ENCODE measurements at places on chromosomes 12 and 14.
A peak's percentile ranks its signal among the peaks of the same experiment; 100 is the strongest.

DNA sequence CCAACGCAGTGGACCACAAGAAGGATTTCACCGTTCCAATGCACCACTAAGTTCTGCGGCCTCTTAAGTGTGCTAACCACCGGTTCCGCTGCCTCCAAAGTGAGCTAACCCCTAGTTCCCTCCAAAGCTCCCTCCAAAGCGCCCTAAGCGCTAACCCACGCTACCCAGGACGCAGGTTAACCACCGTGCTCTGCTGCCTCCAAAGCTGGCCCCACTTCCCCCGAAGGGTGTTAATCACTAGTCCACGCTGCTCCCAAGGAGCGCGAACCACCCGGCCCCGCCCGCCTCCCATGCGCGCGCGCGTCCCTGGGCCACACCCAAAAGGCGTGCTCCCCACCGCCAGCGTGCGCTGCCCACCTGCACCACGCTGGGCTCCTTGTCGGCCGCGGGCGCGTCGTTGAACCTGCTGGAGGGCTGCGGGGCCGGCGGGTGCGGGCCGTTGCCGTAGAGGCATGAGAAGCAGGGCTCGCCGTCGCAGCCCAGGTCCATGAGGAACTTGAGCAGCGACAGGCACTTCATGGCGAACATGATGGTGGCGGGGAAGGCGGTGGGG lies 11.7 kb downstream of the FAM181A start:
- DNase-seq: no peak

- DNase-seq: no peak
These were observed 821.3 kb upstream of the TMEM132C start for GRCh38 chr12:127445581-127446139.

DNA sequence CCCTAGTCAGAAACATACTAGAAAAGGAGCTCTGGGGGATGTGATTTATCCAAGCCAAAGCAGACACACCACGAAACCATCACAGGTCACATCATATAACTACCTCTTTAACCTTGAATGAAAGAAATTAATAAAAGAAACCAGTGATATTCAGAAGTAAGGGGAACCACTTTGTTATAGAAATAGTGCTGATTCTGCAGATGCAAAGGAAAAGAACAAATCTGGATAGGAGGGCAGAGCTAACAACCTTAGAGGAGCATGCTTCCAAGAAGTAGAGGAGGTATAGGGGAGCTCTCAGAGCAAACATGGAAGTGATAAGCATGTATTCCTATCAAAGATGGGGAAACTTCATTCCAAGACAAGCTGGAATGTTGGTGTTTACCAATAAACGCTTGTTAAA lies 117.0 kb upstream of the MDM1 start:
- DNase-seq: no peak

DNA sequence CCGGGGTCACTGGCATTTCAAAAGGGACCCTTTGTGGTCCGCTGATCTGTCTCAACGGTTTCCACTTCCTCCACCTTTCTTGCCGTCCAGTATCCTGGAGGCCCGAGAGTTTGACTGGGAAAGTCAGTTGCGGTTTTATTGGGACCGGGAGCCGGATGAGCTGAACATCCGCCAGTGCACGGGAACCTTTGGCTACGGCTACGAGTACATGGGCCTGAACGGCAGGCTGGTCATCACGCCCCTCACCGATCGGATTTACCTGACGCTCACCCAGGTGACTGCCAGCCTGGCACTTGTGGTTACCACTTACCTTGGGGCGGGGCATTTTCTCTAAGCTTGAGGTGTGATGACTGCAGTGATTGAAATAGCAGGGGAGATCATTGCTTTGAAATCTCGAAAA lies 83.8 kb downstream of the DNAH10 start:
- no peak for DNase-seq

- no peak for DNase-seq
These were observed 33.3 kb downstream of the PPP2R3C start for GRCh38 chr14:35088514-35088913.

- no peak for DNase-seq
These were observed 17.8 kb upstream of the CD9 start for GRCh38 chr12:6182279-6182898.

DNA sequence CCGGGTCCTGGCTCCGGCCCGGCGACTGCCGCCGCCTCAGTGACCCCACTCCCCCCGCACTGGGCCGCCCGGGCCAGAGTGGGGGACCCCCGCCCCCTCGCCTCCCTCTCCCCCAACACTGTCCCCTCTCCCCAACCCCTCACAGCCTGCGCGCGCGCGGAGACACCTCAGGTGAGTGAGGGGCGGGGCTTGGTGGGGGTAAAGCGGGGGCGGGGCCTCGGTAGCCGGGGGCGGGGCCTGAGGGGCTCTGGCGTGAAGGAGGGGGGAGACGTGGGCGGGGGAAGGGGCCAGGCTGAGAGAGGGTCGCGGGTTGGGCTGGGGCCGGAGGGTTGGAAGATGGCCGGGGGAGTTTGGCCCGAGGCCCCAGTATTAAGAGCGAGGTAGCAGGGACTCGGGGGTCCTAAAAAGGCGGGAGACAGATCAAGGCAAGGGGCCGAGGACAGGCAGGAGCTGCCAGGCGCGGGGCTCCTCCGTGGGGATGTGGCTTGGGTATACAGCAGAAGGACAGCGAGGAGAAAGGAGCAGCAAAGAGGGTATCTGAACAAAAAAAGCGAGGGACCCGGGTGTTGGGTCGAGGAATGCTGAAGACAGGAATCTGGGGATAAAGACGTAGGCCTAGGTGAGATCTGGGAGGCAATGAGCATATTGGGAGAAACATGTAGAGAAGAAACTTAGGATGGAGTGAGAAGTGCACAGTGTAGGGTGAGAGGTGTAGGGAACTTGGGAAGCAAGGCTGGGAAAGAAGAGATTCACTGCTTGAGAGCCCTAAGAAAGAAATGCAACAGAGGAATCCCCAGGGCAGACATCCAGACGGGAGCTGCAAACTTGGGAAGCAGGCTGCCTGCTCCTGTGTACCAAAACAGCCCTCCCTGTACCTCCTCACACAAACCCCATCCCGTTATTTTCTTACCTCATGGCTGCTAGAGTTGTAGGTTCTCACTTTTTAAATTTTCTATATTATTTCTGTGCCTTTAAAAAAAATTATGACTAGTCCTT lies 10.8 kb downstream of the SUOX start:
- peak; percentile 82 for DNase-seq

- no peak for DNase-seq
These were observed 4.7 kb downstream of the ADCK1 start for GRCh38 chr14:77804592-77804991.

- DNase-seq: no peak
These were observed 57.2 kb upstream of the MAX start for GRCh38 chr14:65159281-65160062.

DNA sequence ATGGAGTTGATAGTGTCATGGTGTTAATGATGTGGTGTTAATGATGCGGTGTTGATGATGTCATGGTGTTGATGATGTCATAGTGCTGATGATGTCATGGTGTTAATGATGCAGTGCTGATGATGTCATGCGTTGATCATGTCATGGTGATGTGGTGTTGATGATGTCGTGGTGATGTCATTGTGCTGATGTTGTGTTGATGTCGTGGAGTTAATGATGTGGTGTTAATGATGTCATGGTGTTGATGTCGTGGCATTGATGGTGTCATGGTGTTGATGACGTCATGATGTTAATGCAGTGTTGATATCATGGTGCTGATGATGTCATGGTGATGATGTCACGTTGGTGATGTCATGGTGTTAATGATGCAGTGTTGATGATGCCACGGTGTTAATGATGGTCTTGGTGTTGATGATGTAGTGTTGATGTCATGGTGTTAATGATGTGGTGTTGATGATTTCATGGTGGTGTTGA lies 49.1 kb upstream of the RIMBP2 start:
- DNase-seq: no peak

- no peak for DNase-seq
These were observed 49.9 kb downstream of the LRRC74A start for GRCh38 chr14:76876076-76876475.

GRCh38 chr12:14773685-14774073 lies 29.6 kb downstream of the WBP11 start:
- peak; percentile 5 for DNase-seq

DNA sequence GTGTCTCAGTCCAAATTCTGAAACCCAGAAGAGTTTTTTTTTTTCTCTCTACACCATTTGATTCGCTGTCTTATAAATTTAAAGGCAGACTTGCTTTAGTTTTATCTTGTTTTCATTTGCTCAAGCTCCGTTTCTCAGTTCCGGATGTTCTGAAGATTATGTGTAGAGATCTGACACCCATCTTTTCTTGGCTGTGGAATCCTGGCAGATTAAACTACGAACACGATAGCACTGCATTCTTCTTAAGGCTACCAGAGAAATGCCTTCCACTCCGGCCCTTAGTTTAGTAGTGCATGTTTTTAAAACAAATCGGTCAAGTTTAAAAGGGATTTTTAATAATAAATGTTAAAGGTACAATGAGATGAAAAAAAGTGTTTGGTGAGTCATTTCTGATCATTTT lies 106.4 kb downstream of the LMO3 start:
- no peak for DNase-seq

DNA sequence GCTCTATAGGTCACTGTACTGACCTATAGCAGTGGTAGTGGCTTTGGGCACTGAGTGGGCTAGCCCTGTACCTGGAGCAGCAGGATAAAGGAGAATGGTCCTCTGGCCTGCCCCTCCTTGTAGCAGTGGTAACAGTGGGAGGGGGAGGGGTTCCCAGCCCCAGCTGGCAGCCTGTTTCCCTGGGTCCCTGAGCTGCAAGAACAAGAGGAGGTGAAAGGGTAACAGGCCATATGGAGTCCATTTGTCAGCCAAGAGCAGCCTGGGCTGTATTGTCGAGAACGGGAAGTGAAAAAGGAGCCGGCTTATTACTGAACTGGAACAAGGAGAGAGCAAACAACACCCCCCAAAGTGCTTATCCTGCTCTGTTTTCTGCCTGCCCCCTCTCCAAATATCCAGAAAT lies 73.8 kb upstream of the SRSF5 start:
- no peak for DNase-seq

DNA sequence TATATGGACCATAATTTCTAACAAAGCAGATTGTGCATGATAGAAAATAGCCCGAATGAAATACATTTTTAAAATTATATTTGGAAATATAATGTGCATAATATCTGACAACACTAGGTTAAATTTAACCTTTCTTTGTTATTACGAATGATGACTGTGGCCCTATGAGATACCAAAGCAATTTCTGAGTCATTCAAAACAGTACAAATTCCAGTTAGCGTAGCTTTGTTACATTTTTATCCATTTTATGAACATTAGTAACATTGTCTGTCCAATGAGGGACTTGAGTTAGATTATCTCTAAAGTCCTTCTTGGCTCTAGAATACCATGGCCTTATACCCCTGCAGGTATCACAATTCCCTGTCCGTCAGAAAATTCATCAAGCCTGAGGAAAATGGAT lies 39.0 kb upstream of the REP15 start:
- no peak for DNase-seq

DNA sequence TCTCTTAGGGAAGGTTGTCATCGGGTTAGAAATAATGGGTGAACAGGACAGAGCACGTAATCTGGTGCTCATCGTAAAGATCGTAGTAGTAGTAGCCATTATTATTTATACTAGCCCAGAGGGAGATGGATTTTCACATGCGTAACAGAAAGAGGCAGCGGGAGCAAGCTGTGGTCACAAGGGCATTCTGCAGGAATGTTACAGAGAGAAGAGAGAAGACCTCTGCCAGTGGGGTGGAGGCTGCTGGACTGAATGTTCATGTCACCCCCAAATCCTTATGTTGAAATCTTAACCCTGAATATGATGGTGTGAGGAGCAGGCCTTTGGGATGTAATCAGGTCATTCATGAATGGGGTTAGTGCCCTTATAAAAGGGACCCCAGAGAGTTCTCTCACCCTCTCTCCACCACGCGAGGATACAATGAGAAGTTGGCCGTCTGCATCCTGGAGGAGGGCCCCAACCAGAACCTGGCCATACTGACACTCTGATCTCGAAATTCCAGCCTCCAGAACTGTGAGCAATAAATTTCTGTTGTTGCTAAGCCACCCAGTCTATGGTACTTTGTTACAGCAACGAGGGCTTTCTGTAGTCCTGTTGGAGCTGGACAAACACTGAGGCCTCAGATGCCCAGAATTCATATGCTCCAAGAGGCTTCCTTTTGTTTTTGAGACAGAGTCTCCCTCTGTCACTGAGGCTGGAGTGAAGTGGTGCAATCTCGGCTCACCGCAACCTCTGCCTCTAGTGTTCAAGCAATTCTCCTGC lies 131.2 kb upstream of the MED13L start:
- DNase-seq: no peak

GRCh38 chr14:42421377-42422078 lies 814.9 kb downstream of the LRFN5 start:
- no peak for DNase-seq

DNA sequence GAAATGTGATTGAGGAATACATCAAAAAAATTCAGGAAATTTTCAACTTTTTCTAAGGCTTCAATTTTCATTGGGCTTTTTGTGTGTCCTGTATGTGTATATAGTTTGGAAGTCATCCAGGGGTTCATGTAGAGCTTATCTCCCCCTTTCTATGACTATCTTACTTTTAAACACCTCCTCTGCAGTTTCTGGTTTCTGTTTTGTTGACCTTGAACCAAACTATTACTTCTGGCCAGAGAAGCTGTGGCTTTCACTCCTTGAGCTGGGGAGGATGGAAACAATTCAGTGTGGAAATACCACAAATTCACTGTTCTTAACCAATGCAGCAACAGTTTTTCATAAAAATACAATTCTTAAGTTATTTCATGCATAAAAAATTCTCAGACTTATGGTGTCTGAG lies 613.2 kb upstream of the SEL1L start:
- no peak for DNase-seq

- DNase-seq: no peak
These were observed 411.1 kb upstream of the MDGA2 start for GRCh38 chr14:48086516-48086915.

DNA sequence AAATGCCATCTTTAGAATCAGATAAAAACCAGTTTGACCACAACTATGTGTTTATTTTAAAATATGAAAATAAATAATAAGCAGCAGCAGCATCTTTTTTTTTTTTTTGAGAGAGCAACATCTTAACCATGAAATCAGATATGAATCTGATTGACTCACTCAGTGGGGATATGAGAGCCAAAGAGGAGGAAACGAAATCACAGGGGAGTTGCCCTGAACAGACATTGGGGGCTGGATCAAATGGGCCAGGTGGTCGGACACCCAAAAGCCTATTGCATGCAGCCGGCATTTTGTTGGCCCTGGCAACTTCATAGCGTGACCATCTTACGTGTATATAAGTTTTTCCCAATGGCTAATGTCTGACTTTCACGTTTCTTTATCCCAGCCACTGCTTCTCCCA lies 321.1 kb downstream of the NPAS3 start:
- no peak for DNase-seq

GRCh38 chr14:65486863-65487262 lies 74.3 kb downstream of the FUT8 start:
- no peak for DNase-seq

DNA sequence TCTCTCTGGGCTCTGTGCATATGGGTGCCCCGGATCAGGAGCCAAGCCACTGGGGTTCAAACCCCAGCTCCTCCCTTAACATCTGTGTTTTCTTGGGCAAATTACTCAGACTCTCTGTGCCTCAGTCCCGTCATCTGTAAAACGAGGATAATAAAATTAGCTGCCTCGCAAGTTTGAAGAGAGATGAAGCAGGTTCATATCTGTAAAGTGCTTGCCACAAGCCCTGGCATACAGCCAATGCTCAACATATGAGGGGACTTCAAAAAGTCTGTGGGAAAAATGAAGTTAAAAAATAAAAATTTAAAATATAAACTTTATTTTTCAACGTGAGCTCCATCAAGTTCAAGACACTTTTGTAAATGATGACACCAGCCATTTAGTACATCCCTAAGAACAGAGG lies 276.7 kb downstream of the FOXN3 start:
- DNase-seq: no peak

All from GM12892 (cell line).